Transverse colon (tissue), 4 donors: ENCODE measurements at places on chromosomes 1 and 21. TPM values are rescaled to one million over a fixed set of nuclear protein-coding genes. Genes with fewer than 3 reads are reported as not detected.

DNA sequence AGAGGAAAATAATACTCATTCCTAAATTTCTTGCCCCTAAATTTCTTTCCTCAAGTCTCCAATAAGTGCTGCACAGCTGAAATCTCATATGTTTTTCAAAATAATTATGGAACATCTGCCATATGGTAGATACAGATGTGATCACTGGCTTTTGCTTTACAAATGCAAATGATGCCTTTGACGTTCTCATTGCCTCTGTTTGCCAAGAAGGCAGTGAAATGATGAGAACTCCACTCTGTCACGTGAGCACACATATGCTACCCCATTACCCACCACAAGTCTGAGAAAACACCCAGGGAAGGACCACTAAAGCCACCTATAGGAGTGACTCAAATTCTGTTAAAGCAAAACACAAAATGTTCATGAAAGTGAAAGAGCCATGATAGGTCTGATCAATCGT lies 43.9 kb downstream of the DSCAM start:
- no peaks in the 10 kb centered on the region for H3K27me3 ChIP-seq
- no peaks in the 10 kb centered on the region for H3K4me1 ChIP-seq
- H3K36me3 ChIP-seq, result no peaks in the 10 kb centered on the region
- H3K27ac ChIP-seq, result no peak overlapping the region
- DNase-seq, result no peak

DNA sequence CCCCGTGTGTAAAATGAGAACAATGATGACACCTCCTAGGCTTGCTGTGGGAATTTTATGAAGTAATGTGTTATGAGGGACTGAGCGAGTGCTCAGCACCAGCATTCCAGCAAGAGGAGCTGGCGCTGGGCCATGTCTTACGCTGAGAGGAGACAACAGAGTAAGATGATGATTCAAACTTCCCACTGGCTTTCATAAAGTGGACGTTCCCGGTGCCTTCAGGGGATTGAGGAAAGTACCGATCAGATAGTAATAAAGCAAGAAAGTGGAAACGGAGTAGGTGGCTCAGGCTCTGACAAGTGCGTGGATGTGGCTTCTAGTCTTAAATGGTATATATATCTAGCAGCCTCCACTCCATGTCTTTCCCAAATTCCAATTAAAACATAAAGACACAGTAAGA lies 23.8 kb downstream of the EPHA10 start:
- DNase-seq, result no peak
- H3K27me3 ChIP-seq, result no peaks in the 10 kb centered on the region
- H3K4me1 ChIP-seq, result no peaks in the 10 kb centered on the region
- no peak overlapping the region for H3K4me3 ChIP-seq
- no peak overlapping the region for H3K27ac ChIP-seq

GRCh38 chr1:191085121-191085520 lies 607.5 kb upstream of the BRINP3 start:
- H3K27me3 ChIP-seq, result no peaks in the 10 kb centered on the region
- no peak for DNase-seq
- no peak overlapping the region for H3K4me3 ChIP-seq
- H3K4me1 ChIP-seq, result no peaks in the 10 kb centered on the region
- no peaks in the 10 kb centered on the region for H3K36me3 ChIP-seq

DNA sequence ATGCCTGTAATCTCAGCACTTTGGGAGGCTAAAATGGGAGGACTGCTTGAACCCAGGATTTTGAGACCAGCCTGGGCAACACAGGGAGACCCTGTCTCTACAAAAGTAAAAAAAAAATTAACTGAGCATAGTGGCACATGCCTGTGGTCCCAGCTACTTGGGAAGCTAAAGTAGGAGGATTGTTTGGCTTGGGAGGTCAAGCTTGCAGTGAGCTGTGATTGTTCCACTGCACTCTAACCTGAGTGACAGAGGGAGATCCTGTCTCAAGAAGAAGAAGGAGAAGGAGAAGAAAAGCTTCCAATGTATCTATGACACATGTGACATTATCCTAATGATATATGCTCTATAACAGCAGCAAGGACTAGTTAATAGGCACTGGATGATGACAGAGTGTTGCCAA lies 20.1 kb upstream of the ARHGAP29 start:
- H3K27ac ChIP-seq, result no peak overlapping the region
- DNase-seq, result no peak

LELP1 gene
- not detected for total RNA-seq

KPRP gene
- not detected for total RNA-seq

DMRTA2 gene
- total RNA-seq, result not detected
